AG20443 (cell line): ENCODE measurements at places on chromosomes 6 and 20.

DNA sequence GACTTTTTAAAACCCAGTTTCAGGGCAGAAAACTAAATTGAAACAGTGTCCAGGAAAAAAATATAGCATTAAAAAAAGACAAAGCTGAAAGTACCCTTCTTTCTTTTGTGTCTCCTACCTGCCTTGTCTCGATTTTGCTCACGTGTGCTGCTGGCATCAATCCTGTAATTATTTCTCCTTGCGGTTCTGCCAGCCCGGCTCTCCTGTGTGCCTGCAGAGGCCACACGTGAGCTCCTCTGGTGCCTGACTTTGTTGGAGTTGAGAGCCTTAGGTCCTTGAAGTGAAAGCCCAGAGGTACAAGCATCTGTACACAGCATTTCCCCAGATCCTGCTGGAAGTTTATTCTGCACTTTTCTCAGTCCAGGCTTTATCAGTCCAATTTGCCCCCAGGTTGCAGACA, 36.5 kb downstream of the GHRH start:
- no peak for DNase-seq

DNA sequence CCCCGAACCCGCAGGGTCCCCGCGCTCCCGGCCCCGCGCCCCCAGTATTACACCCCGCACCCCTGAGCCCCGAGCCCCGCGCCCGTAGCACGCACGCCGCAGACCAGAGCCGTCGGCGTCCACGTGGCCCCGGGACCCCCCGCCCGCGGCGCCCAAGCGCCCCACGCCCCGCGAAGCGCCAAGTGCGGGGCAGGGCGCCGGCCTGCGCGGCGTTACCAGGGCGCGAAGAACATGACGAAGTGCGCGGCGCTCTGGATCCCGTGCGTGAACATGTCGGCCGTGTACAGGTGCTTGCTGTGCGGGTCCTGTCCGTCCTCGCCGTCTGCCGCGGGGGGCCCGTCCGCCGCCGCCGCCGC, 312 bp downstream of the TXNDC5 start:
- DNase-seq = no peak

DNA sequence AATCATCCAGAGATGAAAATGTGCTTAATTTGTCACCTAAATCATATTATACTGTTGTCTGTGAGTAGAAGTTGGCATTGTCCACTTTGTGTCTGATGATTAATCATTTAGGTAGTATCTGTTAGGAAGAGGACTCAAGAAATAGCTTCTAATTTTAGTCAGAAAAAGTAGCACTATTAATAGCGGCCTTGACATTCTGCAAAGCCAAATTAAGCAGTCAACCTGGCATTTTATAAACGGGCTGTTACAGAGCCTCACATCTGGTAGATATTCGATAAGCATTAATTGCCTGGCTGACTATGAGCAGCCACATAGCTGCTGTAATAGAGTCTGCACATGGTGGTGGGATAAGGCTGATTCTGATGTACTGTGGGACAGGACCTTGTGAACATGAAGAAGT, 99.5 kb downstream of the KLHL32 start:
- DNase-seq = no peak

GRCh38 chr6:30981942-30982772, 1.4 kb upstream of the MUC21 start:
- peak; percentile 71 for DNase-seq

GRCh38 chr6:163487606-163488005, 73.1 kb downstream of the QKI start:
- DNase-seq = no peak

- DNase-seq = peak; percentile 63
Observed at GRCh38 chr6:110328259-110328658, 29.9 kb downstream of the METTL24 start.
